ENCODE measurements at places on chromosomes 5 and 9.
A peak's percentile ranks its signal among the peaks of the same experiment; 100 is the strongest.

DNA sequence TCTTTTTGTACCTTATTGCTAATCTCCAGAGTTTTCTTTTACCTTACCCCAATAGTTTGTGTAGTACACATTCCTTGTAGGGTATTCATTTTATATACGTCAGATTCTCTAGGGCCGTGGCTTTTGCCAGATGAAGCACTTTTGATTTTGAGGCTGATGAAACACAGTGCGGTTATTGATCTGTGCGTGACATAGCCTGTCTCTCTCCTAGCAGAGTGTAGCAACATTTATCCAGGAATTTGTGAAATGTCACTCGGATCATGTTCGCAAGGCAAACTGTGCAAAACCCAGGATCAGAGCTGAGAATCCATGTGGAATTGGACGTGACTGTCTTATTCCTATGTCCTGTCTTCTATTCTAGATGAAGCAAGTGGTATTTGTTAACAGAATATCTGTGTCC is 142.0 kb upstream of the SH3GL2 start:
- no peak for DNase-seq

DNA sequence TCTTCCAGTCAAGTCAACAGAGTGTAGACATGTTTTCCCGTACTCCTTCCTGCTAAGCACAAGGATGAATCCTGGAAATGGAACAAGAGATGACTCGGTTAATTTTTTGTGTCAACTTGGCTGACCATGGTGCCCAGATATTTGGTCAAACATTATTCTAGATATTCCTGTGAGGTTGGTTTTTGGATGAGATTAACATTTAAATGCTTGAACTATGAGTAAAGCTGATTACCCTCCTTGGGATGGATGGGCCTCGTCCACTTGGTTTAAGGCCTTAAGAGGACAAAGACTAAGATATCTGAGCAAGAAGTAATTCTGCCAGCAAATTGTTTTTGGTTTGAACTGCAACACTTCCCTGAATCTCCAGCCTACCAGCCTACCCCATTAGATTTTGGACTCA is 338.1 kb upstream of the MSX2 start:
- DNase-seq, result no peak

- DNase-seq, result no peak
Observed at GRCh38 chr5:37929791-37930190, 90.0 kb upstream of the GDNF start.

- DNase-seq, result no peak
Observed at GRCh38 chr9:113532809-113533190, 69.3 kb downstream of the RGS3 start.

DNA sequence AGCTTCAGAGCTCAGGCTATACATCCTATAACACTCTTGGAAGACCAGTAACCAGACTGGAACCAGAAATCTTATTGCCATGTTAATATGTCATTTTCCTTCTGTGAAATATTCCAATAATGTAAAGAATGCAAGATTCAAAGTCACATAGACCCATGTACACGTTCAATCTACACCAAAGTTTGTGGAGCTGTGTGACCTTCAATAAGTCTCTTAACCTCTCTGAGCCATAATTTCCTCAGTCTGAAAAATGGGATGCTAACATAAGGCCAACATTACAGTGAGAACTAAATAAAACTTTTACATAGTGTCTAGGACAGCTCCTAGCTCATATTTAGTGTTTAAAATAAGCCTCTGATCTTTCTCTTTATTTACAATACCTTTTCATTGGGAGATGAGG is 70.4 kb downstream of the ARRDC3 start:
- no peak for DNase-seq

- no peak for DNase-seq
Observed at GRCh38 chr5:31913808-31914207, 260.3 kb downstream of the GOLPH3 start.

DNA sequence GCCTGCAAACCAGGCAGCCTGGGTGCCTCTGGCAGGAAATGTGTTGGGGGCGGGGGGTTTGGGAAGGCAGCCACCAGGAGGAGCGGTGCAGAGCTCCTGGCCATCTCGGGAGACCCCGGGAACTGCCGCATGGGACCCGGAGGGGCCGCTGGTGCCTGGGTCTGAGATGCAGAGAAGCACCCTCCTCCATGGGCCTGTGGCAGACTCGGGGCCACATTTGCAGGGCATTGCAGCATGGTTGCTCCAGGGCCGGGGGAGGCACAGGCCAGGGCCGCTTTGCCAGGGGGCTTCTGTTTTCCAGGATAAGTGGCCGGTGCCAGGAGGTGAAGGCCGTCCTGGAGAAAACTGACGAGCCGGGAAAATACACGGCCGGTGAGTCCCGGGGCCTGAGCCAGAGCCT is 1.7 kb downstream of the LCN1 start:
- no peak for DNase-seq

DNA sequence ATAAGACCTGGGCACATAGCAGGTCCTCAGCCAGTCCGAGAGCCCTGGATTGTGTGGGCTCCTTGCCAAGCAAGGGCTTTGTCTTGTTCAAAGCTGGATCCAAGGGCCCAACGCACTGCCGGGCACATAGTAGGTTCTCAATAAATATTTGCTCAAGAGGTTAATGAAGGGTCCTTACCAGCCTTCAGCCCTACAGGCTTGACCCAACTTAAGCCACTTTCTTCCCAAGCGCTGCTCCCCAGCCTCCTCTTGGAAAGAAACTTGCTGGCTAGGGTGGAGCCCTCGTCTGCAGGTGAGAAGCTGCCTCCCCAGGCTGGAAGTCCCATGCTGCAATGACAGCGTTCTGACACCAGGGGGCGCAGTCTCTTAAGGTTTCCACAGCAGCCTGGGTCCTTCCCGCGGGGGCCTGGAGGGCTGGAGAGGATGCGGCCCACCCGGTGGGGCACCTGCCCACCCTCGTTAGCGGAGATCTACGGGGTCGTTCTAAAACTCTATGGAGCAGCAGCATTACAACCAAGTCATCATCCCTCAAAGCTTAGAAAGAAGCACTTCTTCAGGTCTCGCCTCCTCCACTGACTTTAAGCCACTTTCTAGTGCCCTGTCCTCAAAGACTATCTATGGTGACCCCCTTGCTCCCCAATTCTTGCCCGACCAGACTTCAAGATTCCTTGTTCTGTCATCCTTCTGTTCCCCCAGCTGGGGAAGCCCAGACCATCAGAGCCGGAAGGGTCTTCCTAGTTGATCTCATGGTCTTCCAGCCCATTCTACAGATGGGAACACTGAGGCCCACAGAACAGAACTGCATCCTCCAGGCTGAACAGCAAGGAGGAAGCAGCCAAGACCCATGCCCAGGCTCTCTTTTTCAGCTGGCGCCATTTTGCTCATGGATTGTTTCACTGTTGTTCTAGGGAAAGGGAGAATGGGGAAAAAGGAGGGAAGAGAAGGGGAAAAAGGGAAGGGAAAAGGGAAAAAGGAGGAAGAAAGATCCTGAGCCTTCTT is 115.4 kb downstream of the LHX2 start:
- DNase-seq, result peak; percentile 35
